Activated T-helper 1 cell treated with Interleukin-2 at 50 U/mL for 16 hours (primary cell): ENCODE measurements at places on chromosomes 12 and 14.

GRCh38 chr12:119802472-119802871 is 74.6 kb downstream of the CIT start:
- DNase-seq: no peak

- DNase-seq: no peak
Measured at GRCh38 chr14:89201645-89202044, 215.4 kb downstream of the FOXN3 start.

GRCh38 chr12:81245907-81246570 is 168.2 kb downstream of the ACSS3 start:
- DNase-seq: no peak

DNA sequence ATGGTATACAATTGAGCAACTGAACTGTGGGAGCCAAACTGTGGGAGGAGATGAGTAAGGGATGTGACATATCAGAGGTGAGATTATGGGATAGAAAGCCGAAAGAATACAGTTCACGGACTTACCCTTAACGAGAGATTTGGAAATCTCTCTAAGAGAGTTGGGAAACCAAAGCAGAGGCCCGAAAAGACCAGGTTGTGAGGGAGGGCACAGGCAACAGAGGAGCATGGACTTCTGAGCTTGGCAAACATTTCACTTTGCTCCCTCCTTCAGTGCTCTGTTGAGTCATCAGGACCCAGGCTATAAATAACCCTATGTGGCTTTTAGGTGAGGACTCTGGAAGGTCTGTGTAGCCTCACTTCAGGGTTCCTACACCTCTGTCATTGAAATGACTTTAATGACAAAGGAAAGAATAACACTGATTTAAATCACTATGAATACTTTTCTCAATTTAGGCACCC is 120.6 kb downstream of the TGFB3 start:
- no peak for DNase-seq

DNA sequence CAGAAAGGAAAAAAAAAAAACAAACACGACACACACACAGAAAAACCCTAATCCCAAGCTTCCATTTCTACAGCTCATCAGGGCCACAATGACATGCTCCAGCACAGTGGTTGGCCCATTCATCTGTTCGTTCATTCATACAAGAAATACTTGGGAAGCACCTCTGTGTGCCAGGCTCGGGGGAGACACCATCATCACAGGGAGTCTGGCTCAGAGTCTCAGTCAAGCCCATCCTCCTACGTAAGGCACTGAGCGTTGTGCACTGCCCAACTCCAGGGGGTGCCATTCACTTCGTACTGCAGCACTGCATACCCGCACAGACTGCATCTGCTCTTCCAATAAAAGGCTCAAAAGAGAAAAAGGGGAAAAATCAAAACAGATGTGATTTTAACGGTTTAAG is 15.3 kb downstream of the VPS37B start:
- no peak for DNase-seq

DNA sequence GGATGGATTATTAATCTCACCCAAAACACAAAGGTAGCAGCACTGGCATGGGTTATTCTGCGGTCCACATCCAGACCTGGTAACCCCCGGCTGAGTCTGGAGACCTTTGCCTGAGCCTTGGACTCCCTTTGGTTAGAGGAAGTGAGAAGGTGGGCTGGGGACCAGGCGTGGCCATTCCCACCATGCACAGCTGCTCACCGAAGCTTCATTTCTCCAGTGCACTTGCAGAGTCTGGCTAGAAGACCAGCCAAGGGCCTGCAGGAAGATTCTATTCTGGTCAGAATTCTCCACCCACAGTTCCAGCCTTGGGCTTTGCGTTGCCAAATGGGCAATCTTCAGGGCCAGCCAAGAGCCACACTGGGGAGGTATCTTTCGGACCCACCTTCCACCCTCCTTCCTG is 73.0 kb downstream of the LGMN start:
- DNase-seq: no peak

DNA sequence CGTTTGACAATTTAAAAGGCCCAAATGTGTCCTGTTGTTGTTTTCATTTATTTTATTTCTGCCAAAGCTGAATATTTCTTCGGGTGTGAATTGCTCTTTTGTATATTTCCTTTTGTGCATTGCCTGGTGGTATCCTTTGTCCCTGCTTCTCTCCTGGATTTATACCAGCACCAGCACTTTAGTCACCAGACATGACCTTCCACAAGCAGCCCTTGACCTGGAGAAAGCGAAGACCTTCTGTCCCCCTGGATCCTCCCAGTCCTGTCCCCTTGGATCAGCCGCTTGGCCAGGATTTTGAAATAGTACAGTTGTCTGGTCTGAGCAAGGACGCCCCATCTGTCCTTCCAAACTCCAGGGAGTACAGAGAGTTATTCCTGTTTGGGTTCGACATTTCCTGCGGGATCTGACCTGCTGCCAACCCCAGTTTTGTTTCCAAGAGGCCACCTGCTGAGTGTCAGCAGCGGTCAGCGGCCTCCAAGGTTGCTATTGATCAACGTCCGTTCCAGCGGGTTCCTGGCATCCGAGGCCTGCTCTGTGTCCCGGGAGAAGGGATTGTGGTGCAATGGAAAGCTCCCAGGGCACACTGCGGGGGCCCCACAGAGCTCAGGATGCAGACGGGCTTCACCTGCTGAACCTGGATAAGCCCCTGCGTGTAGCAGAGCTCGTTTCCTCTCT is 45.1 kb upstream of the CHGA start:
- DNase-seq: no peak
